ENCODE measurements at places on chromosomes 13 and 19.

- no peak for DNase-seq
These were observed 9.8 kb upstream of the MICU2 start for GRCh38 chr13:21613791-21614190.

DNA sequence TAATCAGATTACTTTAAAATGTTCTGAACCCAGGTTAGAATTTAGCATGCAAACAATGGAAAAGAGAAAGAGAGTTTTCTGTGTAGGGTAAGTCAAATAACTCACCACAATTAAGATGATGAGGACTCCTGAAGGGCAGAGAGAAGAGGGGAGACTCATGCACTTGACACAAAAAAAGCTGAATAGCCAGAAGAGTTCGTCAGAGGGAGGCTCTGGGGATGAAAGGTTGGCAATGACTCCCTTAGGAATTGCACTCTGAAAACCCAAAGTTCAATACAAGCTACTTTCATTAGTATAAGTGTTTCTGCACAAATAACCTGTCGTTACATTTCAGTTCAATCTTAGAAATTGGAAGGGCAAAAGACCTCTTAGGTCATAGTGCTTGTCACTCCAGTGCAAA lies 434.4 kb upstream of the PCDH9 start:
- DNase-seq, result no peak

DNA sequence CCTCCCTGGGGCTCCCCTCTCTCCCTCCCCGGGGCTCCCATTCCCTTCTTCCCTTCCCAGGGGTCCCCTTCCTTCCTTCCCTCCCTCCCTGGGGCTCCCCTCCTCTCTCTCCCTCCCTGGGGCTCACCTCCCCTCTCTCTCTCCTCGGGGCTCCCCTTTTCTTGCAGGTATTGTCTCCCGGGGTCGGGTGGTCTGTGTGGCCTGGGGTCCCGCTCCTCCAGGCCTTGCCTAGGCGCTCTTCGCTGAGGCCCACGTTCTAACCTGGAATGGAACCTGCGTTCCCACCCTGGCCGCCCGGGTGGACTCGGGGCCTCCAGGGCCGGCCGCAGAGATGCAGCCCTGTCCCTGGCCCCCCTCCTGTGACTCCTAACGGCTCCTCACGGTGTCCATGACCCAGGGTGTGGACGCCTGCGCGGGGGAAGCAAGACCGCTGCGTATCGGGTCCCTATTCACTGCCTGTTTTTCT lies 940 bp upstream of the DCUN1D2 start:
- DNase-seq, result no peak

GRCh38 chr13:25253702-25254101 lies 33.6 kb downstream of the MTMR6 start:
- no peak for DNase-seq

GRCh38 chr13:41250993-41251392 lies 12.4 kb downstream of the MTRF1 start:
- DNase-seq, result no peak

DNA sequence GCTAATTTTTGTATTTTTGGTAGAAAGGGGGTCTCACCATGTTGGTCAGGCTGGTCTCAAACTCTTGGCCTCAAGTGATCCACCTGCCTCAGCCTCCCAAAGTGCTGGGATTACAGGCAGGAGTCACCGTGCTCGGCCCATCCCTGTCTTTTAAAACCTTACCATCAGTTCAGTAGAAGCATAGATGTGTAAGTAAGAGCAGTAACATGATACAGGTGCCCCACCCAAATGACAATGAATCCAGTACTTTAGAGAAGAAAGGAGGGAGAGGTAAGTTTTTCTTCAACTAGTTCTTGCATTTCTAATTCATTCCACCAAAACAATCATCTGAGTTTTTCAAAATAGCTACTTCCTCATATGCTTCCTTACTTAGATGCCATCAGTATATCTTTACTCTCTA lies 21.9 kb downstream of the SPRY2 start:
- no peak for DNase-seq

DNA sequence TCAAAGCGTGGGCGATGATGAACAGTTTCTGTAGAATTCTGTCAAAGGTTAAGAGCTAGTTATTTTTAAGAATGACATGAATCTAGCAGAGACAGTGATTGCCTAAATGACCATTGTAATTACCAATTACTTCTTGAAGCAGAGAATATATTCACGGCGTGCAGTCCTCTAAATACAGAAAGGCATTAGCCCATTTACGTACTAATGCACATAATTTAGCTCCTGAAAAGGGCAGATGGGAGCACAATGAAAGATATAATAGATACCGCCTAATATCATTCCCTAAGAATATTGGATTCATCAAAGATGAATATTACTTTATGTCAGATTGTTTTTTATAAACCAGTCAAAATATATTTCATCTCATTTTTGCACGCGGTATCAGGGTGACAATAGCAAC lies 212.4 kb downstream of the URI1 start:
- no peak for DNase-seq

All from T-helper 17 cell (primary cell).